ENCODE measurements at places on chromosomes 11 and 22.

GRCh38 chr11:6941970-6942369, 15.7 kb downstream of the ZNF215 start:
- no peak for DNase-seq

DNA sequence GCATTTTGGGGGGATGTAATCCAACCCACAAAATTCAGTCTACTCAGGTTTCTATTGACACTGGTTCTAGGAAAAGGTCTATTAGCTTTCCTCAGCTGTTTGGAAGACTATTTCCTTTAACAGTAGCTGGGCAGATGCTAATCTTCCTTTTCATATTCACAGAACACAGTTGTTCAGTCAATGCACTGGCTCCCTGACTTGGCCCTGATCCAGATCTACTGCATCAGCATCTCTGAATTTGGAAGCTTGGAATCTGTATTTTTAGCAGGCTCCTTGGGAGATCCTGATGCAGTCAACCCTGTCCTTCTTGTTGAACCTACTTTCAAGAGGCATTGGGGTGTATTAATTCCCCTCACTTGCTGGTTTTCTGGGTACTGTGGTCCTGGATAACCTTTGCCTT, 6.3 kb downstream of the HTATIP2 start:
- no peak for DNase-seq

DNA sequence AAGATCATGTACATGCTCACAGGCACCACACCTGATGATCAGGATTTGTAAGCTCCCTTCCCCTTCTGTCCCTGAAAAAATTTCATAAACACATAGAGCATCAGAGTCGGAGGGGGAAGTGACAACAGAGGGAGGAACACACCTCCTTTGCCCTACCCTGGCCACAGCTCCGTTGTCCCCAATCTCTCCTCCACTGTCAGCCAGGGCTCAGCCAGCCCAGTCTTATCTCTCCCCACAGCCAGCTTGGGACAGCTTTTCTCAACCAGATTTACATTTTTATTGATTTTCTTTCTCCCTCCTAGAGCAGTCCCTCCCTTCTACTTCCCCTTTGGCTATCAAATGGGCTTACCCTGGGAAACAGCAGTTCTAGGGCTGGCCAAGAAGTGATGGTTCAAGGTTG, 32.1 kb upstream of the TPBGL start:
- DNase-seq = no peak

DNA sequence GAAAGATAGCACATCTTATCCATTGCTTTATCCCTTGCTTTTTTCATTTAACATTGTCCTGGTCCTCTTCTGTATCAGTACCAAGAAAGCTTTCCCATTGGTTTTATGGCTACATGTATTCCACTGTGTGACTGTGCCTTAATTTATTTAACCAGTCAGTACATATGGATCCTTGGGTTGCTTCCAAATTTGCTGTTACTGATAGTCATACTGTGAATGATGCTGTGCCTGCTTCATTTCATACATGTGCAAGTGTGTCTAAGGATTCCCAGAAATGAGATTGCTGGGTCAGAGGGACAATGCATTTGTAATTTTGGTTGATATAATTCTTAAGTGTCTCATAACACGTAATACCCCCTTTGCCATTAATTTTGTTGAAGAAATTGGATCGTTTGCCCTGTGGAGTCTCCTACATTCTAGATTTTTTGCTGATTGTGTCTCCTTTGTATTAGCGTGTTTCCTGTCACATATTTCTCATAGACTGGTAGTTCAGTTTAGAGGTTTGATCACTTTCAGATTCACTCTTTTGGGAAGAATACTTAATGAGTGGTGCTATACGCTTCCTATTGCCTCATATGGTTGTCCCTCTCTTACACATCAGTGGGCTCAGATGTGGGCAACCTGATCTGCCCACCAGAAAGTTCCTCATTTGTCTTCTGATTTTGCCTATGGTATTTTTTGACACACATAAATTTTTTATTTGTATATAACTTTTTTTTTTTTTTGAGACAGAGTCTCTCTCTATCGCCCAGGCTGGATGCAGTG, 35.3 kb downstream of the MYBPC3 start:
- DNase-seq = no peak

DNA sequence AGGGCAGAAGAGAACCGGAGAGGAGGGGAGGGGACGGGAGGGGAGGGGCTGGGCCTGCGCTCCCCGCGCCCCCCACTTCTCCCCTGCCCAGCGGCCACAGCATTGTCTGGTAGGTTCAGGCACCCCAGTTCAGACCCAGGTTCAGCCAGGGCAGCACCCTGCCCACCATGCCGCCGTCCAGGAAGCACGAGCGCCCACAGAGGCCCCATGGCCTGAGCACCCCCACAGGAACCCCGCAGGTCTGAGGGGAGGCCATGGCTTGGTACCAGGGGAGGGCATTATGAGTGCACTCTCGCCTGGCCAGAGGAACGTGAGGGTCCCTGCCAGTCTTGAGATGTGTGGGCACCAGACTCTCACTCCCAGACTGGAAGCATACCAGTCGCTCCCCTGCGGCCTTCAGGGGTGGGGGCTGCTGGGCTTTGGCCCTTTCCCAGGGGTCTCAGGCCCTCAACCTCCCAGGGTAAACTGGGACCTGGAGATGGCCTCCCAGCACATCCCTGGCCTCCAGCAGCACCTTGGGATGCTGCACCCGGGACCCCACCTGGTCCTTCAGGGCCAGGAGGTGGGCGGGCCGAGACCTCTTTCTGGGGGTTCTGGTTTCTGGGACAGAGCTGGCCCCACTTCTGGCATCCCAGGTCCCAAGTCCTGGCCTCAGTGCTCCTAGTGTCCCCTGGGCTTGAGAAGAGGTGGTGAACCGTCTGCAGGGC, 597 bp upstream of the PLXNB2 start:
- DNase-seq = no peak

GRCh38 chr11:95512682-95513081, 276.9 kb downstream of the FAM76B start:
- DNase-seq = peak; percentile 40

GRCh38 chr22:35523167-35523947, 17.3 kb upstream of the RASD2 start:
- no peak for DNase-seq

- no peak for DNase-seq
These were observed 953.4 kb downstream of the DLG2 start for GRCh38 chr11:84673753-84674152.

GRCh38 chr11:109077291-109077920, 344.6 kb upstream of the C11orf87 start:
- no peak for DNase-seq

DNA sequence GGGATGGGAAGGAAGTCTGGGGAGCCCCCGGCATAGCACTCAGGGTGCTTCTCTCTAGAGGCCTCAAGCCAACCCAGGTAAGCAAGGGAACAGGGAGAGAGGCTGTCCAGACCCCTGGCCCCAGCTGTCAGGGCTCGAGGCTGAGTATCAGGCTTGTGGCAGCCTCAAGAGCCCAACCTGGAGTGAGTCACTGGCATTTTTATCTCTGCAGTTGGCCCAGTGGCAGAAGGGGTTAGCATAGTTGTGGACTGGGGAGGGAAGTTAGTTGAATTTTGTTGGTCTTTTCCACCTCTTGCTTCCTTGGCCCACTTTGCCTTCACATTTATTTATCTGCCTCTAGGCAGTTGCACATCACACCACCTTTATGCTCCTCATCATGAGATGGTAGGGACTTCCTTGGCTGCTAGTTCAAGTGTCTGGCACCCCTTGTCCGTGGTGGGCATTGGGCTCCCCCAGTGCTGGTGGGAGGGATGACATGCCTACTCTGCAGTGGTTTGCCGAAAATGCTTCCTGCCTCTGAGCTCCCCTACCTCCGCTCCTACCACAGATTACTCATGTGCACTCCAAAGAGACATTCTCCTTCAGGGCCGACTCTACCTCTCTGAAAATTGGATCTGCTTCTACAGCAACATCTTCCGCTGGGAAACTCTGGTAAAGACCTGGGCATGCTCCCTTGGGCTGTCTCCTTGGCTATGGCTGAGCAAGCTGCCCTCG, 60.1 kb downstream of the SCN3B start:
- no peak for DNase-seq

DNA sequence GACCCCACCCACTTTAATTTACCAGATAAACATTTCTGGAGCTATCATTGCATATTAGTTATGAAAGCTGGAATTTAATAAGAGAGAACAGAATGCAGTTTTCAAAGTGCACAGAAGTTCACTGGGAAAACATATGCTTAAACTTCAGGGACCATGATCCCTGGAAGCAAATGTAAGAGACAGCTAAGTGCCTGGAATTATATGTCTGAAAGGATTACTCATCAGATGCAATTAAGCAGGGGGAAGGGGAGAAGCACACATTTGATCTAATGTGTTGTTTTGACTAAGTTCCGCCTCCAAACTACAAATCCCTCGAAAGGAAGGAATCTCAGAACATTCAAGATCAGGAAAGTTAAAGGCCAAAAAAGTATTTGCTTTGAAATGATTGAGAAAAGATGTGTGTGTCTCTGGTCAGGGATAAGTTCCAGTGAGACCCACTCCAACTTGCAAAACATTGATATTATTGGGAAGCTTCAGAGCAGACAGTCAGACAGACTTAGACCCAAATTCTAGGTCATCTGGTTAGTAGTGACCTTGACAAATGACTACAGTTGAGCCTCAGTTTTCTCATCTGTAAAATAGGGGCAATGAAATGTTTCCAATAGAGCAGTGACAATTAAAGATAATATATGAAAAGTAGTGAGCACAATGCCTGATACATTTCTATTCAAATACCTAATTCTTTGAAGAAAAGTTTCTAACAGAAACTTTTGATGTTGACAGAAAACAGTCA, 147.6 kb downstream of the ME3 start:
- DNase-seq = no peak

DNA sequence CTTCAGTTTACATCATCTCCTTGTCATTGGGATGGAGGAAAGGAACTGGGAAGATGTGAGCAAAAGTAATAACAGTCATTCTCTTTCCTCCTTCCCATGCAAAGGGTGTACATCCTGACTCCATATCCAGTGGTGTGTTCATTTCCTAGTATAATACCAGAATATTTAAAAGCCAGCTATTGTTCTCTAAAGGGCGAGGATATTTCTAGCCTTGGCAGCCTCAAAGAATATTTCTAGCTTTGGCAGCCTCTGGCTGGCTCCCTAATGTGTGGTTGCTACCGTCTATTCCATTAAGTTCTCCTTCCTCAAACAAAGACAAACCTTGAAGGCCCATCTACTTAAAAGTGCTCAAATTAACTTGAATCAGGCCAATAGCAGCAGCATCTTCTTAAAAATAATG, 114.0 kb downstream of the FAM76B start:
- no peak for DNase-seq

DNA sequence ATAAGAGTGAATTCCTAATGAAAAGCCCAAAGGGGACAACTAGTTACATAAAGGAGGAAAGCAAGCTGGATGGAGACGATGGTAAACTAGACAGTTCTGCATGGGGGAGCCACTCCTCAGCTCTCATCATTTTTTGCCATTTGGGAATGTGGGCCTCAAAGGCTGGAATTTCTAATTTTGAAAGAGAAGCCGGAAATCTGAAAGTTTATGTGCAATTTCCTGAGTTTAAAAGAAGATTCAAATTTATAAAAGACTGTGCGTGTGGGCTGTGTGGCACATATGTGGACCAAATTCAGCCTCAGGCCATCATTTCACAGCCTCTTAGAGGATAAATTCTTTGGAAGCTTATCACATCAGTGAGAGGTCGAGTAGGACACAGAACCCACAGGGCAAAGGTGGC, 18.3 kb upstream of the CRY2 start:
- DNase-seq = no peak

GRCh38 chr11:128689591-128689947, 4.3 kb upstream of the FLI1 start:
- DNase-seq = no peak

DNA sequence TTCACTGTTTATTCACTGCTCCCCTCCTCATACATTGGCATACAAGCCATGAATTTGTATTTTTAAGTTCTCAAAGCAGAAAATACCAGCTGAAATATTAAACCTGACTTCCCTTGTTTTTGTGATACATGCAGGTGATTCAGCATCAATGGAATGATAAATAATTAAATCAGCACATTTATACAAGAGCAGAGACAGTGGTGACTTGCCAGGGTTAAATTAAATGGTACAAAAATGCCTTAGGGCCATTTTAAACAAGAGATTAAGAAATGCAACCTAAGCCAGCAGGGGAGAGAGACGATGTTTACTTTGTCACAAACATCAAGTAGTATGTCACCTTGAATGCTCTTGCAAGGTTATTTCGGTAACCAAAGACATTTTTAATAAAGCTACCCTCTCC, 95.9 kb upstream of the DDI1 start:
- DNase-seq = no peak

DNA sequence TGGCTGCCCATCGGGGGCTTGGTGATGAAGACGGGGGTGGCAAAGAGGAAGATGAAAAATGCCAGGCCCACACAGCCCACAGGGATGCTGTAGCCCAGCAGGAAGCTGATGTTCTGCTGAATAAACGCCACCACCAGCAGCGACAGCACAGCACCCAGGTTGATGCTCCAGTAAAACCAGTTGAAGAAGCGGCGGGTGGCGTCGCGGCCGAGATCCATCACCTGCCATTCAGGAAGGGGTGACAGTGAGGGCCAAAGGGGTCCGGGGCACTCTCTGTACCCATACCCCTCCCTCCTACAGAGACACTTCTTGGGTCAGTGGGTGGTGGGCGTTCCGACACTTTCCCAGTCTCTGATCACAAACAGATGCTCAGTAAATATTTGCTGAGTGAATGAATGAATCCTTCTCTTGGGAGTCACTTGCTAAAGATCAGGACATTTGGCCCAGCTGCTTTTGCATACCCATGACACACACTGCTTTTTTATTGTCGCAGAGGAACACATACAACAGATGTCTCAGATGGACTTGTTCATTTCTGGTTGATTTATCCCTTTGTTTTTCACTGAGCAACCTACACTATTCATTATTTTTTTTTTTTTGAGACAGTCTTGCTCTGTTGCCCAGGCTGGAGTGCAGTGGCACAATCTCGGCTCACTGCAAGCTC, 5.2 kb downstream of the SLC15A3 start:
- no peak for DNase-seq

GRCh38 chr22:31920306-31920705, 24.0 kb upstream of the YWHAH start:
- DNase-seq = no peak

- DNase-seq = no peak
These were observed 53.4 kb upstream of the SCUBE2 start for GRCh38 chr11:9144828-9145227.

- no peak for DNase-seq
These were observed 573.7 kb upstream of the ANO3 start for GRCh38 chr11:25758145-25758661.

- no peak for DNase-seq
These were observed 13.9 kb upstream of the BSX start for GRCh38 chr11:122995526-122995925.

DNA sequence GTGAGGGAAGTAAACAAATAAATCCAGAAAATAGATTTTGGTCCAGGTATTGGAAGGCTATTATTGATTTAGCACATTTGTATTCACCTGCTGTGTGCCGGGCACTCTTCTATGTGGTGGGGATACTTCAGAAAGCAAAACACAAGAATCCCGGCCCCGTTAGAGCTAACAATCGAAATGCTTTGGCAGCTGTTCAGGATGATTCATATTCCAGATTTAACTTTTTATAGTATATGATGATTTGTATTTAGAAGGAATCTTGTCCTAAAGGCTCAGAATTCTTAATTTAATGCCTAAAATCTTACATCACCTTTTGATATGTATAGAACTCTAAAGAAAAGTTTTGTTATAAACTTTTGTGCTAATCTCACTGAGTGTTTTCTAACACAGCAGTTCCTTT, 28.0 kb downstream of the ZC3H12C start:
- peak; percentile 39 for DNase-seq

- no peak for DNase-seq
These were observed 66.5 kb upstream of the GRAMD1B start for GRCh38 chr11:123363556-123363955.

All from smooth muscle cell of the brain vasculature (primary cell).